NCI-H1436 treated with DMSO at 0.1 percent for 48 hours (cell line): ENCODE measurements at places on chromosomes 2 and 18.

DNA sequence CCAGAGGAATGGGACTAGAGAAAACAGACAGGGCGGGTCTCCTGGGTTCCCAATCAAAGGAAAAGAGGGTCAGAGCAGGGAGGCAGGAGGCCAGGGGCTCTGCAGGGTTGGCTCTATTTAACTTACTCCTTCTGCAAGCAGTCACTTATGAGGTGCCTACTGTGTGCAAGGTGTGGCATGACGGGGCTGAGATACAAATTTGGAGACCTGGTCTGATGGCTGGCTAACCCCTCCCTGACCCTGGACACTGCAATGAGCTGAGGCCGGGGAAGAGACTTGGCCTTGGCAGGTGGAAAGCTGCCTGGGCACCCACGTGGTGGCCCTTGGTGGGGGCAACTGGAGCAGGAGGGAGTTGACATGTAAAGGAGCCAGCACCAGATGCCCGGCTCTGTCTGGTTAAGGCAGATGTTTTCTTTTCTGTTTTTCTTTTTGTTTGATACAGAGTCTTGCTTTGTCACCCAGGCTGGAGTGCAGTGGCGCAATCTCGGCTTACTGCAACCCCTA, 148.5 kb upstream of the GATA6 start:
- DNase-seq, result no peak

- DNase-seq, result no peak
Measured at GRCh38 chr18:48581206-48581605, 42.4 kb downstream of the CTIF start.

DNA sequence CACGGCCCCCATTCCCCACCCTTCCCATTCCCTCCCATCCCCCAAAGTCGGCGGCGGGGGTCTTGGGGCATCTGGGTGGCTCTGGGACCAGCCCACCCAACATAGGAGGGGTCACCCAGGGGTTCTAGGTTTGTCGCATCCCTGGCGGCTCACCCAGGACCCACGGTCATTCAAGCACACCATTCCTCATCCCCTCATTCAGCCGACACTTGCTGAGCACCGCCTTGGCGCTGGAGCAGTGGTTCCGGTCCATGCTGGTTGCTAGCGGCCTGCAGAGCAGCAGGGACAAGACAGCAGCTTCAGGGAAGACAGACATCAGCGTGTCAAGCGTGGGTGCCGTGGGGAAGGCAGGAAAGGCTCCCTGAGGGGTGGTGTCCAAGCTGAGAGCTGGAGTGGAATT, 50.5 kb upstream of the OTOS start:
- no peak for DNase-seq

DNA sequence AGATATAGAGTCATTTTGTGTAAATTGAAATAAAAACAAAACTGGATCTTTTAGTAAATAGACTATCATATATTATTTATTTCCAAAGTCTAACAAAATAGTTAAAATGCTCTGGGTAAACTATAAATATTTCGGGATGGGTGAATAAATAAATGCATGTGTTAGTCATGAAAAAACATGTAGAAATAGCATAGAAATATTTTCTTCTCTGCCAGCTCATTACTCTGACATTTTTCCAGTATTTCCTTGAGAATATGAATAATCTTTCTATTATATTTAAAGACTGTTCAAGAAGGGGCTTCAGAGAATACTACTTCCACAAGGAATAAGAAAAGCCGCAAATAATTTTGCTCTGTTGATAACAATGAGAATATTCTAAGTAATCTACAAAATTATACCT, 880.4 kb downstream of the TRIB2 start:
- DNase-seq, result no peak

GRCh38 chr2:55309446-55309845, 40.4 kb upstream of the MTIF2 start:
- no peak for DNase-seq

DNA sequence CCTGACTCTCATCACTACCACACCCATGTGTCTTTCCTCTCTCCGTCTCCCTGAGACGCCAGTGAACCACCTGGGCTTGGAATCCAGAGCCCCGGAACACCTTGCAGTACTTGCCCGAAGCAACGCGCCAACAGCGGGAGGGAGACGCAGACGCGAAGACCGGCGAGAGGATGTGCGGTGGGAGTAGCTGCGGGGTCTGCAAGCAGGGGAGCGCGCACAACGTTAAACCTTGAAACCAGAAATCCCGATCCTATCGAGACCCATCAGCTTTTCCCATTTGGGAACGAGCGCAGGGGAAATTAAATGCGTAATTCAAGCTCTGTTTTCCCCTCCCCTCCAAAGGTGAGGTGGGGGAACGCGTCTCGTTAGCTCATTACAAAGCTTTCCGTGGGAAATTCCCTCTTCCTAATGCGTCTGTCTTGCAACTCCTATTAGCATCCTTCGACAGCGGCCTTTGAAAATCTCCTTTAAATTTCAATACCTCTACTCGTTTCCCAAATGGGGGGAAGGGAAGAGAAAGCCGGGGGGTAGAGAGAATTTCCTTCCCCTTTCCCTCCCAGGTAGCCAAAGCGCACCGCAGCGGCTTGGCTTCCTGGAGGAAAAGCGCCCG, 421 bp upstream of the CNTNAP5 start:
- no peak for DNase-seq

DNA sequence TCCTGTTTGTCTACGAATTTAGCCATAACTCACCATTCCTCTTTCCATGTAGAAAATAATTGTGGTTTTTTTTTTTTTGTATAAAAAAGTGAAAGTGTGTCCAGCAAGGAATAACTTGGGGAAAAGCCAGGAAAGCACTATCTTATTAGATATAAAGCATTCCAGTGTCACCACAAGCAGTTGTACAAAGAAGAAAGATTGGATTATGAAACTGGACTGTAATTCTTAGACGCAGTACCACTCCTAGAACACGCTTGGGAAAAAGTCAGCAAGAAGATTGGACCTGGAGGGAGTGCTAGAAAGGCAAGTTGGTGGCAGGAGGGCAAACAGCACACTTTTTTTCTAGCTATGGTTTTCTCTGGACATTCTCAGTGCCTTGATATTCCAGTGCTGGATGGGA, 186.7 kb downstream of the PARD3B start:
- no peak for DNase-seq

GRCh38 chr2:240219208-240219890, 78.9 kb upstream of the OTOS start:
- DNase-seq, result no peak

GRCh38 chr18:11119959-11120587, 29.3 kb downstream of the PIEZO2 start:
- DNase-seq, result no peak

- DNase-seq, result no peak
Measured at GRCh38 chr2:117774716-117775115, 39.8 kb upstream of the DDX18 start.

DNA sequence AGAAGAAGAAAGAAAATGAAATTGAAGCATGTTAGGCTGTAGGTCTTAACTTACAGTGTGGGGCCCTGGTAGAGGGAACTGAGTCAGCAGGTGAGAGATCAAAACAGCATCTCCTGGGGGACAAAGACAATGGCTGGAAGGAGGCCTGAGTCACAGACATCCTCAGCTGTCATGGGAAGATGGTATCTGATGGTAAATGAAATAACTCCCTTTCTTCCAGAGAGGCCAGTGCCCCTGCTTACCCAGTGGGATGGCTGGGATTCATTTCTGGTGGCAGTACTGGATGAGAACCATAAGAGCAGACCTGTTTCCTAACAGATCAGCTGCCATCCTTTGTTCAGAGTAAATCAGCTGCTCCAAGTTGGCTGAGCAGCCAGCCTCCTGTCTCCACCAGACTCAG, 251.3 kb upstream of the EPAS1 start:
- no peak for DNase-seq

- no peak for DNase-seq
Measured at GRCh38 chr2:176268976-176269318, 295 bp upstream of the MTX2 start.

DNA sequence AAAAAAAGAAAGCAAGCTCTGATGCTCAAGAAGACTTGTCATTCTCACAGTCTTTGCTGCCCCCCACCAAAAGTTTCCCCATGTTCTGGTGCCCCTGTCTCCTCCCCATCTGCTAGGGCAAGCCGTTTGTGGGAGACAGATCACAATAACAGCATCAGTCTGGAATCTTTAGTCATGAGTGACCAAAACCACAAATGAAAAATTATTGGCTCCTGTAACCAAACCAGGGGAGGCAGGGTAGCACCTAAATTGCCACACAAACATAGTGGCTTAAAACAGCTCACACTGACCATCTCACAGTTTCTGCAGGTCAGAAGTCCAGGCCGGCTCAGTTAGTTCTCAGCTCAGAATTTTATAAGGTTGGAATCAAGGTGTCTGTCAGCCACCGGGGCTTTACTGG, 9.1 kb upstream of the B3GNT7 start:
- no peak for DNase-seq

- no peak for DNase-seq
Measured at GRCh38 chr2:230226051-230226551, 565 bp downstream of the SP140 start.
